Foreskin fibroblast (primary cell): ENCODE measurements at places on chromosomes 2 and 18.

- DNase-seq: no peak
Measured at GRCh38 chr18:73719611-73720010, 428.0 kb downstream of the FBXO15 start.

- DNase-seq: peak; percentile 42
Measured at GRCh38 chr18:48932822-48933510, 17.8 kb downstream of the SMAD7 start.

GRCh38 chr2:100673691-100674485 is 111.1 kb downstream of the PDCL3 start:
- peak; percentile 11 for DNase-seq

- no peak for DNase-seq
Measured at GRCh38 chr2:203261326-203262159, 22.7 kb downstream of the CYP20A1 start.

GRCh38 chr2:28035163-28035690 is 144.7 kb downstream of the BABAM2 start:
- no peak for DNase-seq

DNA sequence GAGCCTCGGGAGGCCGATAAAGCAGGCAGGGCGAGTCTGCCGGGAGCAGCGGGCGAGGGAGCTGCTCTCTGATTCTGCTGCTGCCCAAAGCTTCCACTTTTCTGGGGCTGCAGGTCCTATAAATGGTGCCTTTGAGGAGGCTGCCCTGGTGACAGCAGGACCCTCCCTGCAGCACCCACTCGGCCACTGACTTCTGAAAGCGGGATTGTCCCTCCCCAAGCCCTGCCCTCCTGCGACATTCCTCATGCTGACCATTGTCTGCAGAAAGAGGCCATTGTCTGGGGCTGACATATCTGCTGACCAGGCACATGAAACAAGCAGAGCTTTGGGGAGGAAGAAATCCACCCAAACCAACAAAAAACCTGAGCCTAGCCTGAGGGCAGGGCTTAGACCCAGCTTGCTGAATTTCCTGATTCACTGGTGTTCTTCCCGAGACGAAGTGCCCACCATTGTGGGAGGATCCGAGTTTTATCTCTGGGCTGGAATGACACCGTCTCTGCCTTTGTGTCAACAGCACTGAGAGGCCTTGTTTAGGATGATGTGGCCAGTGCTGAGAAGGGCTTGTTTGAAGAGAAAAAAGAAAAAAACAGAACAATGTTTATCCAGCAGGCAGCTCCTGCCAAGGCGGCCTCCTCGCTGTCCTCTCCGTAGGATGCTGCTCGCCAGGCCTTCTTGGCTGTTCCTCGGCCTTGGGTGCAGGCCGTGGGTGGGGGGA is 129.7 kb downstream of the MYCN start:
- no peak for DNase-seq

- no peak for DNase-seq
Measured at GRCh38 chr2:94877129-94877528, 5.9 kb downstream of the TEKT4 start.

DNA sequence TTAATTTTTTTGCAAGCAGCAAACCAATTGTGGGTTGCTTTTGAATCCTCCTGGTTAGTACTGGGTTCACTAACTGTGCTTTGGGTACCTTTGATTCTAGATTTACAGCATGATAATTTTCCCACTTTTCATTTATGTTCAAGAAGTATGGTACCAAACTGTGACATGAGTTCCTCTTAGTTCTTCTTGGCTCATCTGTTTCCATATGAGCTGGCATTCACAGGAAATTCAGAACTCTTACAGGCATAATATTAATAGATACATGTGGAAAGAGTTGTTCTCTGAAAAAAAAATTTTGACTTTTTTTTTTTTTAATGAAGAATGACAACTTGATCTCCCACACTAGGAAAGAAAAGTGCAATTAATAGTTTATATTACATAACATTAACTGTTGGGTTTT is 59.4 kb downstream of the FMNL2 start:
- DNase-seq: no peak

DNA sequence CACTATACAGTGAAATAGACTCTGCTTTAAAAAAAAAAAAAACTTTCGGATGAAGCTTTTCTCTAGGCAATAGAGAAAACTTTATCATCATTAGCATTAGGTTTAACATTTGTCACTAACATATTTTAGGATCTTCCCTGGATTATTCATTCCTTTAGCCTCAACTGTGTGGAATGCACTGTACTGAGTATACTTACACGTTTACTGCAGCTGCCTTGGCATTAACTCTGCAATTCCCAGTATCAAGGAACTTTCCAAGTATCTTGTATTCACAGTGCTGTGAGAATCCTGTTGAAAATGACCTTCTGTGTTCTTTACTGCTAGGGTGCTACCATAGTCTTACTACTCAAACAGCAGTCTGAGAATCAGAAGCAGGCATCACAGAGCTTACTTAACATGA is 328.2 kb upstream of the COL3A1 start:
- DNase-seq: peak; percentile 63

DNA sequence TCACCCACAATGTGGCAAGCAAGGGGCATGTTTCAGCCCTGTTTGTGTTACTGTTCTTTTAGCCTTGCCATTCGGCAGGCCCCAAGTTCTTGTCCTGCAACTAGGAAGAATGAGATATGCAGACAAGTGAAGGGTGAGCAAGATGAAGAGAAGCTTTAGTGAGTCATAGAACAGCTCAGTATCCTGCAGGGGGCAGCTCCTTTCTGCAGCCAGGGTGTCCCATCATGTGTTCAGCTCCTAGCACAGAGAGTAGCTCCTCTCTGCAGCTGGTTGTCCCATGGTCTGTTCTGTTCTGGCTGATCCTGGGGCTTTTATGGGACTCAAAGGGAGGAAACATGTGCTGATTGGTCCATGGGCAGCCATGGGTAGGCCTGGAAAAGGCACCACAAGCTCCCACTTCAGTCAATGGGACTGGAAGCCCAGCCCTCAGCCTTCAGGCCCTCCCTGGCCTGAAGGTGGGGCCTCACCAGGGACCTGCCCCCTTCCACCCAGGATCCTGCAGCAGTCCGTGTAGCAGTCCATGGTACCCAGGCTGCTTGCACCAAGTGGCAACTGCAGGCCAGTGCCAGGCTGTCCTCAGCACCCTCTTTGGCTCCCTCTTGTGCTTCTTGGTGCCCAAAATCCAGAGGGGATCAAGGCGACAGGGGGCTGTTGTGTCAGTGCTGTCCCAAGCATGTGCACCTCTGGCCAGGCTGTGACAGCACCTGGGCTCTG is 326.4 kb downstream of the NR4A2 start:
- DNase-seq: no peak

DNA sequence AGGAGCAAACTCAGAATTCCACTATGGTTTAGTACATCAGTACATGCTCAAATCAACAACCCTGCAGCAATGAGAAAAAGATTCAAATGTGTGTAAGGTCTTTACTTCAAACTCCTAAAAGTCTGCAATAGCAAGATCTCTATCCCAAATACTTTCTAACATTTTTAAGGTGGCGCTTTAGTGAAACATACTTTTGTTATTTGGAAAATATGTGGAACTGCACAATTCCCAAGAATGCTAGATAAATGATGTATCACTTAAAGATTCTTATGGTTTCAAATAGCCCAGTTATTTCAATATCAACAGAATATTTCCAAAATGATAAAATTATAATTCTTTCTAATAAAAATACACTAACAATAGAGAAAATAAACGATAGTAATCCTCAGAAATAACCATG is 227.6 kb upstream of the SMAD7 start:
- no peak for DNase-seq
